ENCODE measurements at places on chromosomes 3 and 15.

GRCh38 chr15:74709011-74709410 lies 13.2 kb upstream of the EDC3 start:
- DNase-seq, result no peak

DNA sequence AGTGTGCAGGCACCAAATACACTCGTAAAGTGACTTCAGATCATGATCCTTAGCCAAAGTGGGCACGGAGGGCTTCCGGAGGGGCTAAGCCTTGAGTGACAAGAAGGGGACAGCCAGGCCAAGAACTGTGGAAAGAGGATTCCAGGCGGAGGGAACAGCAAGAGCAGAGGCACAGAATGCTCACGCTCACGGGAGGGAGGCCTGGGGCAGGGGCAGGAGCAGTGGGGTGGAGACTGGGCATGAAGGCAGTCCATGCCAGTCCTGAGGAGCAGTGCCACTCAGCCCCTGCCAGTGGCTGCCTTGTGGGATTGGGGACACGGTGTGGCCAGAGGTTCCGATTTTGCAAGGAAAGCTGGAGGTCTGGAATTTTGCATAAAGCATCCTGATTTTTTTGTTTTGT lies 36.0 kb downstream of the DNAJB8 start:
- DNase-seq, result no peak

DNA sequence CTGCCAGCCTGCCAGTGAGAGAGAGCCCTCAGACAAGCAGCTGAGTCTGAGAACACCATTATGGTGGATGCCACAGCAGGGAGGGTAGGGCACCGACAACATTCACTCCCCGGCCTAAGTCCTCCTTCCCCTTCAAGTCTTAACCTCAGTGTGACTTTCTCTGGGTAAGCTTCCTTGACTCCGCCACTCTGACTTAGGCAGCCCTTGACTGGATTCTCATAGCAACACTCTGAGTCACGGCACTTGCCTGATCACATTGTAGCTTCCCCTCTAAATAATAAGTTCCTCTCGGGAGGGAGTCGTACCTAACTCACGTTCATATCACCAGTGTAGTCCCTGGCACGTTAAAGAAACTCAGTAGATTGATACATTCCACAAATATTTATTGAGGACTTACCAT lies 180.5 kb downstream of the FOXB1 start:
- DNase-seq, result no peak

DNA sequence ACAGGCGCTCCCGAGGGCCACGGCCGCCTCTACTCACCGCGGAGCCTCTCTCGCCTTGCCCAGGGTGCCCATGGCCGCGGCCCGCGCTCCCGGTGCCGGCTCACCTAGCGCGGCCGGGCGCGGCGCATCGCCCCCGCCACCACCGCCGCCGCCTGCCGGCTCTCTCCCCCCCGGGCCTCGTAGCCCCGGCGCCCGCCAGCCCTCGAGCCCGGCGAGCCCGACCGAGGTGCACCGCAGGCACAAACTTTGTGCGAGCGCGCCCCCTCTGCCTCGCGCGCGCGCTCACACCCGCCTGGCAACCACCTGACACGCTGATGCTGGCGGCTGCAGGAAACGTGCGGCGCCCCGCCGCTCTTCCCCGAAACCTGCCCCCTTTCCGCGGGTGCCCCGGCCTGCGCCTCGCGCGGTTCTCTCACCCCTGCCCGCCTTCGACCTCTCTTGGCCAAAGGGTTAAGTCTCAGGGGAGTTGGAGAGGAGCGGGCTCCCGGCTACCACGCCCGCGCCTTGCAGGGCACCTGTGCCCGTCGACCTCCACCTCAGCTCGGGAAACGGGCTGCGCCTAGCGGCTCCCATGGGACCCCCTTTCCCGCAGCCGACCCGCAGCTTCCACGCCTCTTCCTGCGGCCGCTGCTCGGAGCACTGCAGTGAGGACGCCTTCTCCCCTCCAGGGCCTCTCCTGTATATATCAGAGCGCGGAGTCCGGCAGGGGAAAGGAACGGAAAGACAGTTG lies at the start of gene RASGRP1:
RASGRP1 (minus strand) TSS at position 258 of the 730 bp plus-strand sequence; CDS start at position 72, 186 bp downstream.
- DNase-seq, result peak; percentile 79

- no peak for DNase-seq
These were observed 293.0 kb downstream of the UBE2E2 start for GRCh38 chr3:23496165-23496564.

- DNase-seq, result no peak
These were observed 176.4 kb upstream of the UBE2E1 start for GRCh38 chr3:23629181-23629894.

- DNase-seq, result no peak
These were observed 139.2 kb upstream of the MANF start for GRCh38 chr3:51245867-51246266.

- no peak for DNase-seq
These were observed 74.5 kb upstream of the ZPLD1 start for GRCh38 chr3:102360183-102360860.

- DNase-seq, result no peak
These were observed 94.7 kb upstream of the PDZRN3 start for GRCh38 chr3:73719413-73719851.

DNA sequence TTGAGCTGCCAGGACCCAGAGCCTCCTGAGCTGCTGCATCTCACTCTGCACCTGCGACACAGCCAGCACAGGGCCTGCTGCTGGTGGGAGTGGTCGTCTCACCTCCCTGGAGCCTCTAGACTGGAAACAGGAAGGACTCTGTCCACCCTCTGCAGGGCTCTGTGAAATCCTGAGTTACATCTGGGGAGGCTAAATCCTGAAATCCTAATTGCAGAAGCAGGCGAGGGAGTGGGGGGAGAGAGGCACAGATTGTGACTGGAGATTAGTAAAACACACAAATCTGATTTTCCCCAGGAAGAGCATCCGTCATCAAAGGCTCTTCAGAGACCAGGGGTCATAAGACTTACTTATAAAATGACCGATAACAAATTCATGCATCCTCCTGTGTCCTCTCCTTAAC lies 31.6 kb upstream of the GABRG3 start:
- DNase-seq, result no peak

DNA sequence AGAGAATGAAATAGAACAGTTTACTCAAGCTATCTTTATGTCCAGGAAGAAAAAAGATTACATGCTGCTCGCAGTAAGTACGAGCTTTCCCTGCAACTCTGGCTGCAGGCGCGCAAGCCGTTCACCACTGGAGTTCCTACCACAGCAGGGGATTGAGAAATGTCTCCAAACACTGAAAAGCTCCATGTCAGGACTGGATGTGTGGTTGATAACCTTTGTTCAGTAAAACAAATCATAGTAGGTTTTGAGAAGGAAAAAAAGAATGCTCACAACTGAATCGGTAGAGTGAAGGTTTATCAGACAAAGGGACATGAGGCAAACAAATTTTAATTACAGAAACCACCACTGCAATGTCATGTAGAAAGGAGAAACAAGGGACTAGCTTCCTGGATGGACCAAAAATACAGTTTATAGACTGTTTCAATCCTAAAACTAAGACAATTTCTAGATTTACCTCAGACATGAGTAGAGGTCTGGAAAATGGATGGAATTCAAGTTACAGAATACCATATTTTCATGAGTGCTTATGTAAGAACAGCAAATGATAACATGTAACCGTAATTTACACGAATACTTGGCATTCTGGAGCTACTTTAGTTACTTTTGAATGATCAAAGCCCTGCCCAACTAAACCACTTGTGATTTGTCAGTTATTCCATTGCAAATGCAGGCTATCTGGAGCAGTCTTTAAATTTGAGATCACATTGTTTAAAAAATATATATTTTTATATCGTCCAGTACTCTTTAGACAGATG lies 471.1 kb downstream of the SHQ1 start:
- DNase-seq, result no peak

DNA sequence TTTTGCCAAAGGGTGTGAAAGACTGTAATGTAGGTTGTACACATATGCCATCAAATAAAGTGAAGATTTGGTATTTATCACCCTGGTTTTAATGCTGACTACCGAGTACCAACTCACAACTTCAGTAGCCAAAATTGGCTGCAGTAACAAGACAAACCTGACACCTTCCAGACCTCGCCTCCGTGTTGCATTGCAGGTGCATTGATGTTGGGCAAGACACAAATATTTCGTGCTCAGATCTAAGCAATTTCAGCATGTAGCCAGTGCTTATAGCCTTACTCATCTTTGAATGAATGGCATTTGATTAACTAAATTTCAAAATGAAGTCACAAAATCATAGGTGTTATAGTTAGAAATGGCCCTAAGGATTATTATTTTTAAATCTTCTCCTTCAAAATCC lies 400.2 kb downstream of the SOX2 start:
- DNase-seq, result no peak

DNA sequence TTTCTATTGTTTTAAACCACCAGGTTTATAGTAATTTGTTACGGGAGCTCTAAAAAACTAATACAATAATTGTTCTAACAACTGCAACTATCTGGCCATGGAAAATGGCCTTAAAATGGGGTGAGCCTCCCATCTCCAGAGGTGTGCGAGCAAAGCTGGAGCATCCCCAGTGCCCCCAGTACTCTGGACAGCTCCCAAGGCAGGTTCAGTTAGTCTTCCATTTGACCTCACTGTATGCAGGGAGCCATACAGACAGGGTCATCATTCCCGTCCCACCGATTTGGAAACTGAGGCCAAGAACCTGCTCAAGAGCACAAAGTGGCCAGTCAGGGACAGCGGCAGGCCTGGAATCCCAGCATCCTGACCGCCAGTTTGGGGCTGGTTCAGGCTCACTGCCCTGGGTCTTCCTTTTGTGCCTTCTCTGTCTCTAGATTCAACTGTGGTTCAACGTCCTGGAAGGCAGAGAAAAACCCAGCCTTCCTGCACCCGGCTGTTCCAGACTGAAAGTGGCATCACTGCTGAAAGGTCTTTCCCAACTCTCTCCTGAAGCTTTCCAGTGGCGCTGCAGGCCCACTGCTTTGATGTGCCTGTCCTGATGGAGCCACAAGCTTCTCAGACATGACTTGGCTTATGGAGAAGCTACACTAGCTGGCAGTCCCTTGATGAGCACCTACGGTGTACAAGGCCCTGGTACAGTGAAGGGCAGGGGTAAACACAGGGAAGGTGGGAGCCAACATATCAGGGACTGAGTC lies 76.6 kb upstream of the LINGO1 start:
- no peak for DNase-seq

- no peak for DNase-seq
These were observed 255.6 kb upstream of the ZNF717 start for GRCh38 chr3:76040946-76041345.
